ENCODE measurements at places on chromosomes 2 and 18.

DNA sequence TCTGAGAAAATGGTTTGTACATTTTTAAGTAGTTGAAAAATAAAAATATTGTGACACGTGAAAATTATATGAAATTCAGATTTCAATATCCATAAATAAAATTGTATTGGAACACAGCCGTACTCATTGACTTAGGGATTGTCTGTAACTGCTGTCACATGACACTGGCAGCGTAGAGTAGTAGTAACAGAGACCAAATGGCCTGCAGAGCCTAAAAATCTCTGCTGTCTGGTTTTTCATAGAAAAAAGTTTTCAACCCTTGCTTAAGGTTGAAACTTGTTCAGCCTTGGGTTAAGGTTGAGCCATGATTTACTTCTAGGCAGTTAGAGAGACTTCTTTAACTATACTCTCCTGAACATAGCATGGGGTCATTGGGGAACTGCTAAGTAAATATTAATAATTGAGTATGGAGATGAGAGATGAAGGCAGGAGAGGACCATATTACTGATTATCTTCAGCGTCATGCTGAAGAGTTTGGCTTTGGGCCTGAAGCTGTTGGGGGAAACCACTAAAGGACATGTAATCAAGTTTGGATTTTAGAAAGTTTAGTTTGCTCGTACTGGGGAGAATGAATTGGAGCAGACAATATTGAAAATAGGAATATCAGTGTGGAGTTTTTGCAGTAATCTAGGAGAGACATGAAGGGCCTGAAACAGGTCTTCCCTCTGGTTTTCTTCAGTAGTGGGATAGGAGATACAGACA is 16.2 kb downstream of the EML4 start:
- H3K36me3 ChIP-seq, result no peaks in the 10 kb centered on the region
- no peak for DNase-seq
- no peak overlapping the region for H3K27ac ChIP-seq
- H3K27me3 ChIP-seq, result no peaks in the 10 kb centered on the region
- H3K4me1 ChIP-seq, result no peaks in the 10 kb centered on the region

DNA sequence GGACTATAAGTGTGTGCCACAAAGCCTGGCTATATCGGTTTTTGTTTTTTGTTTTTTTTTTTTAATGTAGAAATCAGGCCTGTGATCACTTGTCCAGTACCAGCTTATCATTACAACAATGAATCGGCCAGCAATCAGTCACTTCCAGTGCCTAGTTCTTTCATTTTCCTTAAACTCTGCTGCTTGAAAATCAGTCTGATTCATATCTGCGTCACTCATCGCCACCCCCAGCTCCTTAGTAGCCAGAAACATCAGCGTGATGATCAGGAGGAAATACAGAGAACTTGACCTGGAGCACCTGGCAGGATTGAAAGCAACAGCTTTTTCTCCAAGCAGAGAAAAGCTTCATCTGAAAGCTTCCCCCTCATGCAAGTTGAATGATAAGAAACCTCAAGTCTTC is 75.4 kb downstream of the SPTBN1 start:
- peaks cover 33% of the 10 kb centered on the region for H3K4me1 ChIP-seq
- H3K36me3 ChIP-seq, result no peaks in the 10 kb centered on the region
- DNase-seq, result no peak
- H3K27ac ChIP-seq, result no peak overlapping the region

DNA sequence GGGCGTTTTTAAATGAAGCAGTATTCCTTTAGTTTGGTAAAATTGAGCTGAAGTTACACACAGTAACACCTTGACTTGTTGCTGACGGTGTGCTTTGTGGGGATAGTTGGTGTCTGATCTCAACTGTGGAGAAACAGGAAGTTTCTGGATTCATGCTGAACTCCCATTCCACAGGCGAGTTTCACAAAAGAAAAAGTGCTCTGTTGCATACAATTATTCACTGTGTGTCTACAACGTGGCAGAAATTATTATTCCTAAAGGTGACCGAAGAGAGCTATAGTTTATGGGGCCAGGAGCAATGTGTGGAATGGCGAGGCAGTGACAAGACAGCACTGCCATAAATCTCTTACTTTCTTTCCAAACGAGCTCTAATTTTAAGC is 463 bp upstream of the CABYR start:
- H3K4me1 ChIP-seq, result no peaks in the 10 kb centered on the region
- no peak for DNase-seq
- H3K4me3 ChIP-seq, result peak overlapping the region; percentile 60

GRCh38 chr2:231034291-231034882 is 2.9 kb upstream of the C2orf72 start:
- no peak overlapping the region for H3K4me3 ChIP-seq
- peaks cover 15% of the 10 kb centered on the region for H3K4me1 ChIP-seq
- no peaks in the 10 kb centered on the region for H3K36me3 ChIP-seq

DNA sequence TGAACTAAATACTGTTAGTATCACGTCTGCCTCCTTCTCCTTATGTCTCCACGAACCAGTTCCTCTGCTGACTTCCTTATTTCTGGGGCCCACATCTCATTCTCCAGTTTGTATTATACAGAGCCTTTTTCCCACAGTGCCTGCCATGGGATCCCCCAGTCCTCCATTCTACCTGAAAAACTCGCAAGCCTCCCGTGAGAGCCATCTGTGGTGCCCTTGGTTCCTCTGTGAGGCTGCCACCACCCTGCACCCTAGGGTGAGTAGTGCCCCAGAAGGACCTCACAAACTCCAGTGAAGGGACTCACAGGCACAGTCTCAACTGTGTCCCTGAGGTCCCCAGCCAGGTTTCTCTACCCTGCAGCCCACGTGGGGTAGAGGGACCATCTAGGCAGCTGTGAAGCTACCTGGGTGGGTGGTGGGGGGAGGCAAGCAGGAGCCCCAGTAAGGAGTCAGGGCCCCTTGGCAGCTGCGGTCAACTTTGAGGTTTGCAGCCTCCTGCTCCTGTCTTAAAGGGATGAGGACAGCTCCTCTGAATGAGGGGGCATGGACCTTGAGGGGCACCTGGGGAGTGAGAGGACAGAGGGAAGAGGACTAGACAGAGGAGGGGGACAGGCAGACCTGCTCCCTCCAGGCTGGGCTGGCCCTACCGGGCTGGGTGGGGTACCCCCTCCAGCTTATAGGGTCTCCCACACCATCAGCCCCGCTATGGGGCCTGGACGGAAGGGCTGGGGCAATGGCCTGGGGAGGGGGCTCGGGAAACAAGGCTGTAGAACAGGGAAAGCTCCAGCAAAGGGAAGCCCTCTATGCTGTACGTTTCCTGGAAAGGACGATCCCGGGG is 1.0 kb downstream of the PSTPIP2 start:
- no peaks in the 10 kb centered on the region for H3K36me3 ChIP-seq
- H3K27ac ChIP-seq, result peak overlapping the region; percentile 5
- peak overlapping the region; percentile 67 for H3K4me3 ChIP-seq
- peaks cover 55% of the 10 kb centered on the region for H3K4me1 ChIP-seq
- no peaks in the 10 kb centered on the region for H3K27me3 ChIP-seq

- no peaks in the 10 kb centered on the region for H3K27me3 ChIP-seq
- H3K4me1 ChIP-seq, result no peaks in the 10 kb centered on the region
- no peaks in the 10 kb centered on the region for H3K36me3 ChIP-seq
- no peak for DNase-seq
- no peak overlapping the region for H3K4me3 ChIP-seq
These were observed 24.7 kb upstream of the CCBE1 start for GRCh38 chr18:59721931-59722330.

DNA sequence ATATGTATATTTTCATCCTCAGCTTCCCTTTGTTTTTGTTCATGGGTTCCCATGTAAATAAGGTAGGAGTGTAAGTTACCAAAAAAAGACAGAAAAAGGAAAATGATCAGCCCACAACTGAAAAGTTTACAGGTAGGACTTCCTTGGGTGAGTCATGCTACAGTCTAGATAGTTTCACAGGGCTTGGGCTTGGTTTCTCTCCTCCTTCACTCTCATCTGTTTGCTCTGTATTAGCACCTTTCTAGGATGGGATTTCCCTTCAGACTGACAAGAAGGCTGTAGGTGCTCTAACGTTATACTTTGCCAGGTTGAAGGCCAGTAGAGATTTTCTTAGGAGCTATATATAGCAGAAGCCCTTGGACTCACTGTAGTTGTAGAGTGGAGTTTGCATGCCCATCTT is 57.9 kb downstream of the FAM171B start:
- no peak overlapping the region for H3K4me3 ChIP-seq
- DNase-seq, result no peak
- no peaks in the 10 kb centered on the region for H3K27me3 ChIP-seq
- H3K36me3 ChIP-seq, result no peaks in the 10 kb centered on the region
- no peaks in the 10 kb centered on the region for H3K4me1 ChIP-seq

GRCh38 chr18:53534695-53535094 is 689.8 kb downstream of the MBD2 start:
- H3K4me3 ChIP-seq, result no peak overlapping the region
- no peak overlapping the region for H3K27ac ChIP-seq
- H3K4me1 ChIP-seq, result no peaks in the 10 kb centered on the region
- H3K36me3 ChIP-seq, result no peaks in the 10 kb centered on the region
- no peak for DNase-seq

DNA sequence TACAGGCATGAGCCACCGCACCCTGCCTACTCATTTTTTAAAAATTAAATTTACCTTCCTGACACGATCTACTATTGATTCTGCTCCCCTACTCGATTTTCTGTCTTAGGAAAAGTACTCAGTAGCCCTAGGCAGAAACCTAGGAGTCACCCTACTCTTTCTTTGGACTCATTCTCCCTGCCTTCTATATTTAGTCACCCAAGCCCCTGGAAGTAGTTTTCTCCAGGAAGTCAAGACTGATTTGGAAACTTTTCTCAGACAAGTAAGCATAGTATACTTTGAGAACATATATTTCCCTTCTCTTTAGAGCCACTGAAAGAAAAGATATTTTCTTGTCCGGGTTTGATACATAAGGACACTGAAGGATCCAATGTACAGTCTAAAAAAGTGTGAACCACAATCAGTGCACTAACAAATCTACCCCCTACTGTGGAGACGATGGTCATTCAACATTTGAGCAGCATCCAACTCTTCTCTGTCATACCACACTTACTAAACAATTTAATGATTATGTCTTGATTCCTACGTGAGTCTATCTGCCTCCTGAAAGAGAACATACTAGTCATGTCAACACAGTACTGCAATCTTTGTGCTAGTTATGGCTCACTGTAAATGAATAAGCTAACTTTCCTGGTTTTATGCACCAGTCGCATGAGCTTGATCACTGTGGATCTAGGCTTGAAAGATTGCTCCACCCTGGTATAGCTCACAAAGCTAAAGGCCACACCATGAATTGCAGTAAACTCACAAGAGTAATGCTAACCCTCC is 19.8 kb downstream of the YWHAQ start:
- H3K4me1 ChIP-seq, result peaks cover 40% of the 10 kb centered on the region
- no peaks in the 10 kb centered on the region for H3K36me3 ChIP-seq
- no peaks in the 10 kb centered on the region for H3K27me3 ChIP-seq

DNA sequence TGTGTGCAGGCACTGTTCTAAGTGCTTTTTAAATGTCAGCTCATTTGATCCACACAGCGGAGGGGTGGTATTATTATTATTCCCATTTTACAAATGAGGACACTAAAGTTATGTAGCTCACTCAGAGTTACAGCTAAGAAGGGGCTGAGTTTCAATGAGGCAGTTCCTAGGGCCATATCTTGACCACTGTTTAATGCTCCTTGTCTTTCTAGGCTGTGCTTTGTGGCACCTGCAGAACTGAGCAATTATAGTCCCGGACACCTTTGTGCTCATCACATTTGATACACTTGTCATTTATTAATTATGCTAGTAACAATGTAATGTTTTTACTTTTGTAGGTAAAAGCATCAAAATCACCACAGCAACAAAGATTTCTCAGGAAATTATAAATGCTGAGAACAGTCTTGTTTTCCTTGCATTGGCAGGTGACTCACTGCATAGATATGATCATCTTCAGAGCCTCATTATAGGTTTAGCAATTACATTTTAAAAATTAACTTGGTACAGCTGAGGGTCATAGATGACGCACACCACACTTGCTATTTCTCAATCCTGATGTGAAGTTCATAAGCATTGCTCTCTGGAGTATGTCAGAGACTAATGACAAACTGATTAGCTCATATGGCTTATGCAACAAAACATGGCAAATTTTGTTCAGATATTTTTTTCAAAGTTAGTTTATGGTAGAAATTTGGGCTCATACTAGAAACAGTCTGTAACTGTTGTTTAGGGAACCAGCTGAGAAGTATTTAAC is 366.8 kb downstream of the TGIF1 start:
- no peak for DNase-seq
- no peak overlapping the region for H3K4me3 ChIP-seq
- H3K27me3 ChIP-seq, result no peaks in the 10 kb centered on the region
- no peaks in the 10 kb centered on the region for H3K36me3 ChIP-seq
- H3K4me1 ChIP-seq, result no peaks in the 10 kb centered on the region
- H3K27ac ChIP-seq, result peak overlapping the region; percentile 9

DNA sequence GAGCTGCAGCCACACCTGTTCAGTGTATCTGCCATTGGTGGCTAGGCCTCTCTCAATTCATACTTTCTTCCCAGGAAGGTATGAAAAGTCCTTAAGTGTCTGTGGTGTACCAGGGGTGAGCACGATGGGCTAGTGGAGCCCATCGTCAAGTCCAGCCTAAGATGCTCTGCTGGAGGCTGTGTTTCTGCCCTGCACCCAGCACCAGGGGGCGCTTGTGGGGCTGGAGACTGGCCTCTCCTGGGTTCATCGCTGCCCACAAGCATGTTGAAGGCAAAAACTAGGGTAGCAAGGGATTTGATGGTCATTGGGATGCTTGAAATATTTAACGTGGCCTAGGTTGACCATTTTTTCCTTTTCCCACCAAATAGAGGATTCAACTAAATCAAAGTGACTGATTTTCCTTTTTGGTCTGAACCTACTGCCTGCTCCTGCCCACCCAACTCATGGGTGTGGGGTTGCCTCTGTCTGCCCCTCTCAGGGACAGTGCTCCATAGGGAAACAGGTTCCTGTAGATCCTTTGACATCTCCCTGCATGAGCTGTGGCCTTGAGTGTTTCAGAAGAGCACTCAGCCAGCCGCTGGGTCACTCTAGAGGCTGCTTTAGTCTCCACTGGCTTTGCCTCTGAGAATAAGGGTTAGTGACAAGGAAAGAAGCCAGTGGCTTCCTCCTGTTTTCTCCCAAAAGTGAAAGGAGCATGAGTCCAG is 59.0 kb downstream of the TPGS2 start:
- DNase-seq, result no peak
- no peaks in the 10 kb centered on the region for H3K4me1 ChIP-seq

DNA sequence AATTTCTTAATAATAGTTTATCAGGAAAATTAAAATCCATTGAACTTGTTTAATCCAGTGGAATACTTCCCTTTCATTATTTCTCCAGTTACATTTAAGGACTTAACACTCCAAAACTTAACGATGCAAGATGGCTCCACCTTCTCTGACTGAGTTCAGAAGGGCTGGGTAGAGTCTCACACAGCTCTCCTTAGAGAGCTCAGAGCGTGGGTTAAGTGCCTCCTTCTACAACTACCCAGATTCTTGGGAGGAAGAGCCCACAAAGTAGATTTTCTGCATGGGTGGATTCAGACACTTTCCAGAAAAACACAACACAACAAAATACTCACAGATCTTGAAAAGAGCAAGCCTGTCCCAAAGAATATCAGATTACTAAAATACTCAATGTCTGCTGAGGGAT is 130.6 kb downstream of the THADA start:
- no peak overlapping the region for H3K27ac ChIP-seq
- no peak for DNase-seq
- no peak overlapping the region for H3K4me3 ChIP-seq
- no peaks in the 10 kb centered on the region for H3K36me3 ChIP-seq
- no peaks in the 10 kb centered on the region for H3K27me3 ChIP-seq

Data from esophagus squamous epithelium (tissue), 5 donors.